ENCODE measurements at places on chromosomes 3 and 15.

DNA sequence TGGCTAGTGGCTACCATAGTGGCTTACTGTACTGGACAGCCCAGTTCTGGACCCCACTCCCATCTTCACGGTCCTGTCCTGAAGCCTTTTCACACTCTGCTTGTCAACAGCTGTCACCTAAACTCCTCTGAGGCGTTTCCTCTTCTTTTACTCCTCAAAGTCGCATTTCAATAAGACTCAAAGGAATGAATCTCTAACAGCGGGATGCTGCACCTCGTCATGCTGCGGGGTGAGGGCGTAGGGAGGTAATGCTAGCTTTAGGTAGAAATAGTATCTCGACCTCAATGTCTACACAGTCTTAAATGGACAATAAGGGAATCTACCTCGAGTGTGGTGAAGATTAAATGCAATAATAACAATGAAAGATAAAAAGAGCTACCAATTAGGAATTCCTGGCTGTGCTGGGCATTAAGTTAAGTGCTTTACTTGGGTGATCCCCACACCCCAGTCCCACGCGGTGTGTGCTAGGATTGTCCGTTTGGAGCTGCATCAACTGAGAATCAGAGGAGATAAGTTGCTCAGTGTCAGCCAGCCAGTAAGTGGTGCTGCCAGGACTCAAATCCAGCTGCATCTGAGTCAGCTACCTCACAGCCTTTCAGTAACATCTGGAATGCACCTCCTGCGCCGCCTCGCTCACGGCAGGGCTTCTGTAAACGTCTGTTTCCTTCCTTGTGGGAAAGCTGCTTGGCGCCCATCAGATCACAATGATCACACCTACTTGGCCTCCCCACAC lies 14.0 kb downstream of the PLA2G4D start:
- DNase-seq = no peak

- no peak for DNase-seq
These were observed 17.9 kb upstream of the NR2C2 start for GRCh38 chr3:14929310-14930074.

DNA sequence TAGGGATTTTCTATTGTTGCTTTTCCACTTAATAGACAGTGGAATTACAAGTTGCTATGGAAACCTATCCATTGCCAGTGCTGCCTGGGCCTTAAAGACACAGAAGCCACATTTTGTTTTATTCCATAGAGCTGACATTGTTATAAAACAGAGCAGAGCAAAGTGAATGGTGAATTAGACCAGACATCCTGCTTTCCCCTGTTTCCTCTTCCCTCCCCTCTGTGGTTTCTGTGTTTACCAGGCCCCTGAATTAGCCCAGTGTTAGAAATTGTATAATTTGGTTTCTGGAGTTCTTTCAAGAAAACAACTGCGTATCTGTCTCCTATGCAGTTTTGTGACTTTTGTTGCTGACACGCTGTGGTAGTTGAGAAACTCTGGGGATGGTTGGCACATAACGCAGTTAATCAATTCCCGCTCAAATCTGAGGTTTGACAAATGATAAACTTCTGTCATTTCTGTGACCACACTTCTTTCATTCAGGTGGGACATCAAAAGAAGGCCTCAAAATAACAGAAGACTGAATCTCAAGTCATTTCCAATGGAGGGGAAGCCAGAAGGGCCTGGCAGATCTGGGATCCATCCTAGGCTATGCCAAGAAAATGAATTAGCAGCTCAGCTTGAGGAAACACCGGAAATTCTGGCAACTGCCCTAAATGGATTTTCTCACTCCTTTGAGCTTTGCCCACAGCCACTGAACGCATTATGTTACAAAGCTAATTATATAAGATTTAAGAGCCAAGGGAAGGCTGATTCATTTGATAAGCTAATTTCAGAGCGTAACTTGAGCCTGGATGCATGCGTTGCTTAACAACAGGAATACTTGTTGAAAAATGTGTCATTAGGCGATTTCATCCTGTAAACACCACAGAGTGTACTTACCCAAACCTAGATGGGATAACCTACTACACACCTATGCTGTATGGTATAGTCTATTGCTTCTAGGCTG lies 46.9 kb downstream of the NR1D2 start:
- DNase-seq = no peak

- no peak for DNase-seq
These were observed 615 bp downstream of the HES1 start for GRCh38 chr3:194136519-194137007.
